Inflammatory macrophage treated with lipopolysaccharide for 4 hours (primary cell): ENCODE measurements at places on chromosomes 5 and 9.

GRCh38 chr5:176560364-176560763 is 11.2 kb downstream of the CDHR2 start:
- no peak for DNase-seq

DNA sequence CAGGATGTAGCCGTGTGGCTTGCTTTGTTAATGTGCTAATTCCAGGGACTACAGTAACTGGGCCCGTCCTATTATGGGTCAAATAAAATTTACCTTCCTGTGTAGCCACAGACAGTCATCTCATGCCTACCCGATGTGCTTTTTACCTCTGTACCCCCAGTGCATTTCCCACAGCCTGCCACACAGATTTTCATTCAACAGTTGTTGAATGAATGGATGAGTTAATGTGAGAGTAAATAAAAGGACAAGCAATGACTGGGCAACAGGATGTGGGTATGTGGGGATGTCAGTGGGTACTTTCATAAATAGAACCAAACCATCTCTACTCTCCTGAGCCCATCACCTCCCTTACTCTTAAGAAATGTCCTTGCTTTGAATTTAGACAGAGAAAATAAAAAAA is 441.2 kb upstream of the ZNF462 start:
- no peak for DNase-seq

- DNase-seq: no peak
Observed at GRCh38 chr9:114047717-114048116, 30.4 kb downstream of the AMBP start.

DNA sequence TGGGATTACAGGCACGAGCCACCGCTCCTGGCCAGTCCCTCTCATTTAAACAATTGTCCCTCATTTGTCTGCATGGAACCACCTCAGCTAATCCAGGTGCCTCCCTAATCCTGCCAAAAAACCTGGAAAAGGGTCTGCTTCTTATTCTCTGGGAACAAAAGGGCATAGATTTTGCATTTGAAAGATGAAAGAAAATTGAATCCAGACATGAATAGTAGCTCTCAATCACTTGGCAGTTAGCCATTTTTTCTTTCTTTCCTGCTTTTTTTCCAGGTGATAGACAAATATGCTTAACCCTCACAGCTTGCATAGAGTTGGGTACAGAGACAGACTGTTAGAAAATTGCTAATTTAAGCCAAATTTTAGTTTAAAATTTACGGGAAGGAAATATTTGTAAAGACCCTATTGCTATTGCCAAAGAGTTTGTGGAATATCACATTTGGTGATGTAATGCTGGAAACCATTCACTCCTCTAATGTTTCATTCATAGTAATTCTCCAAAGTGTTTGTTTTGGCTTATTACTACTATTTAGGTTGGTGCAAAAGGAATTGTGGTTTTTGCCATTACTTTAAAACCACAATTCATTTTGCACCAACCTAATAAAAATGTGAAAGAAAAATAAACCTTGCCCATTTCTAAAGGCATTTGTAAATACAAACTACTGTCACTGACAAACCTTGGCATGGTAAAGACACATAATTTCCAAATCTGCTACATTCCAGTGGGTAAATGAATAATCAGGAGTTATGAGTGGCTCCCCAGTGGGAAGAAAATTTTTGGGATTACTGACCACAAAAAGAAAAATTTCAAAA is 80.5 kb upstream of the JAK2 start:
- DNase-seq: peak; percentile 16

DNA sequence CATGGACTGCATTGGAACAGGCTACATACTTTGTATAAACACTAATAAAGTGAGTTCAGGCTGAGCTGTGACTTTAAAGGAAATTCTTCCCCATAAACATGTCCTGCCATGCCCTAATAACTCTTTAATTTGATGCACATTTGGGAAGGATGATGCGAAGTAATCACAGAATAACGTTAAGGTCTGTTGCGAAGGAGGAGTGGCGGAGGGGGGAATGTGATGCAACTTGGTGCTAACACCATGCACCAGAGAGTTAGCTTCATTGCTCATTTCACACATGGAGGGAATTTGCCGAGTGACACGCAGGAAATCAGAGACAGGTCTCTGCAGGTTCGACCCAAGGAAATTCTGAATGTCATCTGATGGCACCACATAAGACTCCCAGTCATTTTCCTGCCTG is 32.9 kb downstream of the SLIT3 start:
- no peak for DNase-seq

GRCh38 chr5:167546270-167546669 is 745.2 kb upstream of the WWC1 start:
- DNase-seq: no peak

DNA sequence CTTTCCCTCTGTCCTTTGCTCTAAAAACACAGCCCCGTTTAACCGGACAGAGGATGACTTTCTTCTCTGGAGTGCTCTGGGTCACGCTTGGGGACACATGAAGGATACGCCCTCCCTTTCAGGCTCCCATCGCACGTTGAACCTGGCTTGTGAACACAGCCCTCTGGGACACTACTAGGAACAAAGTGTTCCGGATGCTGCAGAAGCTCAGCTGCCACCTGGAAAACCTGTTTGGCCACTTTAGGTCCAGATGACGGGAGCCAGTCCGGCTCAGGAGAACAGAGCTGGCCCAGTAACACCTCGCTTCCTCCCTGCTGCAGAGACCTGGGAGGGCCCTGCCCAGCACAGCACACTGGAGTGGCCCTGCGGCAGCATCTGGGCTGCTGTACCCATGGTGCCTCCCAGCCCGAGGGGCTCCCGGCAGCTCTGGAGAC is 60.1 kb downstream of the GADD45G start:
- DNase-seq: no peak

GRCh38 chr5:74401946-74402320 is 238.6 kb downstream of the ENC1 start:
- no peak for DNase-seq

DNA sequence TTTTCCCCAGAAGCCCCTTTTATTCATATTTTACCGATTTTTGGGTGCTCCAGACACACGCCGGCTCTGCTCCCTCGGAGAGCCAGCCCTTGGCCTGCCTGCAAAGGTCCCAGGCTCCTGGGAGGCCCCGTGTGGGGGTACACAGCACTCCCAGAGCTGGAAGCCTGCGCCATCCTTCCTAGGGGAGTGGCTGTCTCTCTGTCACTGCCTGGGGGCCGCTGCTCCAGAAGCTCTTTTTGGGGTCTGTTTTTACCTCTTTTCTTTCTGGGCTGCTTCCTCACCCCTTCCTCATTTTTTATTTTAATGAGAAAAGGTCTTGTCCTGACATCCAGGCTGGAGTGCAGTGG is 119.1 kb upstream of the COL5A1 start:
- no peak for DNase-seq

DNA sequence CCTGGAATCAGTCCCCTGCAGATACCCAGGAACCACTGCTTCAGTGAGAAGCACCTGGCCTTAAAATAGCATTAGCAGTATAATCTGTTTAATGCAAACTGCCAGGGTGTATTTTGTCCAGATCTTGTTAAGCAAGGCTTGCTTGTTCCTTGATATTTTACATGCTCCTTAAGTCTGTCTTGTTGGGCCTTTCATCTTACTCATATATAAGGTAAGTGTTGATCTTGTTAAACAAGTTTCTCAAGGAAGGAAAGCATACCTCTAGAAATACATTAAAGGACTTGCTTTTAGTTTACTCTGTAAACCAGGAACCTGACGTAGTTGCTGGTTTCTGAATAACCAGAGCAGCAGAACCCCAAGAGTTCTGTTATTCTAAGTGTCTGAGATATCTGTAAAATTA is 13.7 kb downstream of the HSPA4 start:
- DNase-seq: no peak

DNA sequence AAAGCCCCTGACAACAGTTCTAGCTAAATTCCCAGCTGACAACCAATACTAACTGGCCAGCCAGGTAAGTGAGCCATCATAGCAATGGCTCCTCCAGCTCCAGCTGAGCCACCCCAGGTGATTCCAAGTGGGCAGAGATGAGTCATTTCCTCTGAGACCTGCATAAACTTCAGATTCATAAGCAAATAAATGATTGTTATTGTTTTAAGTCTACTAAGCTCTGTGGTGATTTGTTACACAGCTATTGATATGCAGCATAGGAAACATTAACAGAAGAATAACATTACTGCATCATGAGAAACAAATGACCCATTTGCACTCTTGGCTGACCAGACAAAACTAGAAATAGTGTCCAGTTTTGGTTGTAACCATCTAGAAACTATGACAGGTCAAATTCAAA is 60.3 kb downstream of the TTC39B start:
- DNase-seq: no peak

DNA sequence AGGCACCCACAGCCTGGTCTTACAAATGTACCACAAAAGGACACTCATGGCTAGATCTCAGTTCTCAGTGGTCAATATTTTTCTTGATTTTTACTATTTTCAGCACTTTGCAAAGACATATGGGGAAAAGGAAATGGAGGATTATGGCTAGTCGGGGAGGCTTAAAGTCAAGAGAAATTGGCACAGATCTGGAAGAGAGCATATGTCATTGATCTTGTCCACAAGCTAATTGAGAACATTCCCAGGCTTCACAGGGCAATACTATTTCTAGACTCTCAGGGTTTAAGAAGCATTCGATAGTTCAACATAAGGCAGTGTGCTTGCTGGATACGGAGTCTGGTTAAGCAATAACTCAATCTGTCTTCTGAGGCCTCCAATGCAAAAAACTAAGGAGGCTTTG is 285.8 kb downstream of the ZNF608 start:
- no peak for DNase-seq

GRCh38 chr5:53882676-53883031 is 322.2 kb downstream of the NDUFS4 start:
- DNase-seq: no peak

GRCh38 chr9:83706676-83707517 is 861 bp downstream of the UBQLN1 start:
- peak; percentile 41 for DNase-seq

- no peak for DNase-seq
Observed at GRCh38 chr9:23215688-23216087, 610.4 kb downstream of the ELAVL2 start.

DNA sequence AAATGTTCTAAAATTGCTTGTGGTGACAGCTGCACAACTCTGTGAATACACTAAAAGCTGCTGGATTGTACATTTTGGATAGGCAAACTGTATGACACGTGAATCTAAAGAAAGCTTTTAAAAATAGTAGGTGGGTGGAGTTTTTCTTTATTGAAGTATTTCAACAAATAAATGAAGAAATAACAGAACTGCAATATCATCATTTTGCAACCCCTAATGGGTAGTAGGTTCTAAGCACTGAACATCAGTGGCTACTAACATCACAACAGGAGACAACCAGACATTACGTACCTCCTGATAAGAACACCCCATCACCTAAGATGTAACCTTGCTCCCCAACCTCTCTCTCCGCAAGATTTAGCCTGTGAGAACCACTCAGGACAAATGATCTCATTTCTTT is 38.6 kb downstream of the EPB41L4B start:
- DNase-seq: no peak

- peak; percentile 23 for DNase-seq
Observed at GRCh38 chr5:69331528-69332445, 814 bp downstream of the CCDC125 start.

- DNase-seq: no peak
Observed at GRCh38 chr9:126528111-126528510, 85.6 kb upstream of the LMX1B start.

DNA sequence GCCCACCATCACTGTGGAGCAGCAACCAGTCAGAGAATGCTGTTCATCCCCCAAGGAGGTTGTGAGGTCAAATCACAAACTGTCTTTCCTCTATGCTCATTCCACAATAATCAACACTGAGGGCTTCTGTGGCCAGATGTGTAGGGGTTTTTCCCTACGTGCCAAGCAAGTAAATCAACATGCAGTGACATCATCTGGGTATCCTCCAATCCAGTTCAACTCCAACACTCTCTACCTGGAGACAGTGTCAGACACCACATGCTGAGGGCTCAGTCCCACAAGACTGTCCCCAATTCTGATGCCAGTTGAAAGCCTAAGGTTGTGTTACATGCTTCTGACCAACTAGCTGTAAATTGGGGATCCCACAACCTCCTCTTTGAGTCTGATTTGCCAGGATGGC is 57.3 kb upstream of the DMRT1 start:
- no peak for DNase-seq

DNA sequence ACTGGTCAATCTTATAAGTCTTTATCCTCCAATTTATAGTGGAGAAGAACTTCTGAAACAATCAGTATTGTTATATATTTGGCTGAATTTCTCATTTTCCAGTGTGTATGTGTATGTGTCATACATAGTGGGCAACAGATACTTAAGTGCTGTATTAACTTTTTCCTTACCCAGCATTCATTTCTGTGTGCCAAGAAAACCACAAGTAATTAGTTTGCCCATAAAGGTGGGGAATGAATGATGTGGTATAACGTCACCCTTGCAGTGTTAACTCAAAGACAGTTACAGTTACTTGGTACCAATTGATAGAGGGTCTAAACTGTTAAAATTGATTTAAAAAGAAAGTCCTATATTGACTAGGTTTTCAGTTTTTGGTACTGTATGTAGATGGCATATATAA is 2.0 kb downstream of the OGN start:
- DNase-seq: no peak

DNA sequence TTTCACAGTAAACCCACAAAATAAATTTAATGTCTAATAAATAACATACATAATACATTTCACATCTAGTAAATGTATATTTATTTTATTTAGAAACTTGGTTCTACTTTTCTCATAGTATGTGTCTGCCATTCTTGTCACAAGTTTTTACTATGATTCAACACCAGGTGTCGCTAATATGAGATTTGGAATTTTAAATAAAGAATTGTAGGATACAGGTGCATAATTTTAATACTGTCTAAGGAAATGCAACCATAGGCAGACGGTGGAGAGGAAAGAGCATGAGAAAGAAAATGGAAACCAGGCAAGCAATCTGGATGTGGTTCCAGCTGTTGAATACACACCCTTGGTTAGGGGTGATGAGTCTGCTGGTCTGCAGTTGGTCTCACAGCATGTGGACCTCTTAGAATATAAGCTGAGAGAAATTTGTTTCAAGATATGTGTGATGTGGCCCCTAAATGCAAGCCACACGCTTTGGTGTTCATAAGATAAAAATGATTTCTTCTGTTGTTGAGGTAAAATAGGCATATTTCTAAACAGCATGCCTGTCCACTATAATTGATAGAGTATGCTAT is 114.7 kb upstream of the TXNDC8 start:
- DNase-seq: peak; percentile 6

GRCh38 chr5:134071614-134072207 is 42.8 kb upstream of the TCF7 start:
- no peak for DNase-seq

DNA sequence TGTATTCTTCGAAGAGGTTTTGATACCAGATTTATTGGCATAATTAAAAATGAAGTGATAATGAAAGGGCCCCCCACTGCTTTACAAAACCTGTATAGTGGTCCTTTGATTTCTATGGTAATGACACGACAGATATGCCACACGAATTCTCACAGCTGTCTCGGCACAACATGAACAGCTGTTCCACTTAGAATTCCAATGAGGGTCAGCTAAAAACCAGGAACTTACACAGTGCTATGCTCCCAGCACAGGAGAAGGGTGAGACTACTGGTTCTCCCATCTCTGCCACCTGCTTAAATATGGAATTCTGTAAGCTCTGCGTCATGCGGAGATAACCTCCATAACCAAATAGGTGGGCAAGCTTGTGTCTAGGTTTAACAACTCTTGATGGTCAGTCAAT is 183.0 kb upstream of the EFNA5 start:
- no peak for DNase-seq

GRCh38 chr5:13865312-13865711 is 79.2 kb downstream of the DNAH5 start:
- no peak for DNase-seq
